ENCODE measurements at places on chromosomes 7 and 10.
A peak's percentile ranks its signal among the peaks of the same experiment; 100 is the strongest.

GRCh38 chr7:111840528-111840927 lies 278.2 kb upstream of the IMMP2L start:
- DNase-seq = no peak

GRCh38 chr7:55523366-55523765 lies 48.9 kb downstream of the VOPP1 start:
- DNase-seq = no peak

GRCh38 chr10:16155834-16156233 lies 281.0 kb upstream of the PTER start:
- DNase-seq = no peak

DNA sequence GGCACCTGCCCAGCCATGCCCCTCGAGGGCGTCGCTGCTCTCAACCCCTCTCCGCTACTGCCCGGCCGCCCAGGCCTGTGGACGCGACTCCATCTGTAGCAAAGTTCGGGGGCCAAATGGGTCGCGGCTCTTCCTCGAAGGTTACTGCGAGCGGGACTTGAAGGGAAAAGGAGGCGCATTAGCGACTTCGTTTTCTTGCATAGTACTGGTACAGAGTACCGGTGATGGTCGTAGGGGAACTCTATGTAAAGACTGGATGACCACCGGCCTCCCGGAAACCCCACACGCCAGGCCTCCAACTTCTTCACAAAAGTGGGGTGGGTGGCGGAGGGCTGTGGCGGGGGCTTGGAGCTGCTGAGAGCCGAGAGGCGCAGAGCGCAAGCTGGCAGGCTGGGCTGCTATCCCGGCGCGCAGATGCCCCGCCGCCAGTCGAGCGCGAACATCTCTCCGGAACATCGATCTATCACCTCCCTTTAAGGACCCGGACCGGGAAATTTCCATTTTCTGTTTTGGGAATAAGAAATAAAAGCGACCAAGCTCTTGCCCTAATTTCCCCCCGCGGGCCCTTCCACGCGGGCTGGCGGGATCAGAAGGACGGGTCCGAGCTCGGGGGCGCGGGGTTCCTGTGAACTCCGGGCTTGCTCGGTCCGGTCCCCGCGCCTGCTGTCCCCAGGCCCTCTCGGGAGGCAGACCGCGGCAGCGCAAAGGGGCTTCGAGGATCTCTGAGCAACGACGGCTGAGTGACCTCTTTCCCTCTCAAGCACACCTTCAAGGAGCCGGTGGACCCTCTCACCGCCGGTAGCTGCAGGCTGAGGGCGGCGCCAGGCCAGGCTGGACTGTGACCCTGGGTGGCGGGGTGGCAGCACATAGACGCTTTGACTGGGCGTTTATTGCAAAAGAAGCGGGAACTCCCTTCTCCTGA lies 12.2 kb upstream of the FEZF1 start:
- no peak for DNase-seq

DNA sequence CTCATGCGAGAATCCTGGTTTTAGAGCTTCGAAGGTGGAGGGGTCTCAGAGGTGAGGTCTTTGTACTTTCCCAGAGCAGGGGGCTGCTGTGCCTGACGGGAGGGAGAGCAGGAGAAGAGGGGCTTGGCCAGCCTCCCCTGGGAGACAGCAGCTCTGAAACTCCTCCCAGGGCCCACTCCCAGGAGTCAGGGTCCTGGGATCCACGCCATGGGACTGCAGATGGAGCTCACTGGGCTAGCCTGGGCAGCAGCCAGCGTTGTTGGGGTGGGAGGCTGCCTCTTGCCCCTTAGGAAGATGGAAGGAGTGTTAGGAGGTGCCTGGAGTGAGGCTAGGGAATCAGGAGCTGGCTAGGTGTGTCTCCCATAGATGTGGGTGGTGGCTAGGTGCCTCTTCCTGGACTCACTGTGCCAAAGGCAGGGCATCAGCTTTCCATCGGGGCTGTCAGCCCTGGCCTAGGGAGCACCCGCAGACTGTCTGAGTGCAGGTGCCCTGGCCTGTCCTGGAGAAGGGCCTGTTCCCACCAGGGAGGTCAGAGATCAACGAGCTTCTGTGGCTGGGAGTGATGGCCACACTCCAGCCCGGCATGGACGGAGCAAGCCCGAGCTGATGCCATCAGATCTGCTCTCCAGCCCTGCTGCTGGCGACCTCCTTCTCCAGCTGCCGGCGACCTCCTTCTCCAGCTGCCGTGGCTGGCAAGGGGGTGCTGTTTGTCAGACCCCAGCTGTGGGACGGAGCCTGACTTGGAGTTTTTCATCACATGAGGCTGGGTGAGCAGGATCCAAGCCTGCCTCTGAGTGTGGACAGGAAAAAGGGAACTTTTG lies 111.3 kb downstream of the PTPN20 start:
- no peak for DNase-seq

DNA sequence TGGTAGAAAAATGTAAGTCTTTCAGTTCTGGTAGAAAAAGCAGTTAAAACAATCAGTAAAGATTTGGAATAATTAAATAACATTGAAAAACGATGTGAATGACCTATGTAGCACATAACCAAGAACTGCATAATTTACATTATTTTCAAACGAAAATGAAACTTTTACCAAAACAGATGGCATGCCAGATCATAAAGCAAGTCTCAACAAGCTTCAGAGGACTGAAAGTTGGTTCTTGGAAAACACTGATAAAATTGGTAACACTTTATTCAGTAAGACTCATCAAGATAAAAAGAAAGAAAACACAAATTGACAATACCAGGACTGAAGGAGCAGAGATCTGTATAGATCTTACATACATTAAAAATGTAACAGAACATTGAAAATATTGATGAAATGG lies 92.8 kb downstream of the VIPR2 start:
- no peak for DNase-seq

GRCh38 chr10:44043646-44044375 lies 341.1 kb downstream of the CXCL12 start:
- DNase-seq = no peak

- DNase-seq = no peak
Observed at GRCh38 chr7:117830422-117830954, 42.8 kb downstream of the CTTNBP2 start.

- no peak for DNase-seq
Observed at GRCh38 chr10:113099431-113100183, 149.6 kb downstream of the TCF7L2 start.

GRCh38 chr7:16062269-16062668 lies 359.1 kb downstream of the CRPPA start:
- peak; percentile 53 for DNase-seq

GRCh38 chr7:139646566-139646965 lies 123.1 kb downstream of the CLEC2L start:
- no peak for DNase-seq

- no peak for DNase-seq
Observed at GRCh38 chr7:155959894-155960293, 147.6 kb upstream of the SHH start.

GRCh38 chr7:146709451-146710027 lies 592.9 kb downstream of the CNTNAP2 start:
- no peak for DNase-seq

GRCh38 chr10:3287572-3288445 lies 115.2 kb upstream of the PITRM1 start:
- DNase-seq = no peak

- no peak for DNase-seq
Observed at GRCh38 chr10:105855791-105856190, 1214.7 kb downstream of the SORCS3 start.

DNA sequence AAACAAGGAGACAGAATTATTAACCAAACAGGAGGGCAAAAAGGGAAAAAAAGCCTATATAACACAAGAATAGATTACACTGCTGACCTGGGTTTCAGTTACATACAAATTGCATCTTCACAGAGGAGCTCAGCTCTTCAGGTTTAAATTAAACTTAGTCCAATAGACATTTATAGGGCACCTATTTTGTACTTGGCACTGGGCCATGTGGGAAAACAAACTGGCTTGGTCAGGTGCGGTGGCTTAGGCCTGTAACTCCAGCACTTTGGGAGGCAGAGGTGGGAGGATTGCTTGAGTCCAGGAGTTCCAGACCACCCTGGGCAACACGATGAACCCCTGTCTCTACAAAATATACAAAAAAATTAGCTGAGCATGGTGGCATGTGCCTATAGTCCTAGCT lies 62.3 kb upstream of the CCDC6 start:
- no peak for DNase-seq

DNA sequence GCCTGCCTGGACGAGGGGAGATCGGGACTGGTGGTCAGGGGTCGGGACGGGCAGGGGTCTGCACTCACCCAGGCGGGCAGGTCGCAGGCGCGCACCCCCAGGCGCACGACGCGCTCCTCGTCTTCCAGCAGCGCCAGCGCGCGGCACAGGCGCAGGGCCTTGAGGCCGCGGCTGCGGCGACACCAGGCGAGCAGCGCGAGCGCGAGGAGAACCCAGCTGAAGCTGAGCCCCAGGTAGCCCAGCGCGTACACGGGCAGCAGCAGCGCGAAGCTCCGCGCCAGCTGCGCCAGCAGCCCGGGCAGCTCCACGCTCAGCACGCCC lies 328 bp downstream of the ESYT2 start:
- DNase-seq = peak; percentile 80

DNA sequence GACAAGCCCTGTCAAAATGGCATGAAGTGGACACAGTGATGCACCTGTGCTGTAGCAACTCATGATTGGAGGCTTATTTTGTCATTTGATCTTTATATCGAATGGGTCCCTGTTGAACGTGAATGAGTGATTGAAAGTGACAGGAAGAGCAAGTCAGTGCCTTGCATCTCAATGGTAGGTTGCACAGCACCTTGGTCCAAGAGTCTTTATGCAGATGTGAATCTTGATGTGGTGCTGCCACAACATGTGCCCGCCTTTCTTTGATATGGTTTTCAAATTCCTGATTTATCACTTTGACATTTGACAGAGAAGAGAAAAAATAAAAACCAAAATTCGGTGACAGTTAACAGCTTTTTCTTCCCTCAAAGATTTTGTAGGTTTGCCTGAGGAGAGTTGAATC lies 1182.4 kb downstream of the DNAJB9 start:
- no peak for DNase-seq

DNA sequence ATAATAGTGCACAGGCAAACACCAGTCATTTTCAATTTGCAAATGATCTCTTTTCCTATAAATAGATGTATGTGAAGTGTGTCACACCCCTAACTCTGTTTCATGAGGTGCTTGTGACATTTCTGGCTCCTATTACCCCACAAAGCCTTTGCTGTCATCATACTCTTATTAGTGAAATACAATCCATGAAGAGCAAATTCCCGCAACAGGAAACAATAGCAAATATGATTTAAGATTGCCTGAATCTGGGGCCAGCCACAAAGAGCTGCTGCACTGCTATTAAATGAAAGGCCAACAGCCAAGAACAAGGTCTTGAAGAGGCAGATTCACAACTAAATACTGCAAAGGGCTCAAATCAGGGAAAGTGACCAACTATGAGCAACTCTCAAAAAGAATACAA lies 96.3 kb upstream of the CAV2 start:
- DNase-seq = no peak

DNA sequence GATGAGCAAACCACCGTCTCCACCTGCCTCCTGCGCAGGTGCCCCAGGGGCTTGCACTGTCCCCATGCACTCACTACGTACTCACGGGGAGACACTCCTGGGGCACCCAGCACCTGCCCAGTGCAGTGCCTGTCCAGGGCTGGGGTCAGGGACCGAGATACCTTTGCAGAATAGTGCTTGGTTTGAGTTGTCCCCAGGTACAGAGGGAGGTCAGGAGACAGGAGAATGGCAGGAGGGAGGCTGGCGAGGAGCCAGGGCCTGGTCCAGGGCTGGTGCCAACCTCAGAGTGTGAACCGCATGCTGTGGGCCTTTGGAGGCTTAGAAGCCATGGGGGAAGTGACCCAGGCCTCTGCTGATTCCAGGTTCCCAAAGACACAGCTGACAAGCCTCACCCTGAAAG lies 110.1 kb upstream of the GPR26 start:
- no peak for DNase-seq

DNA sequence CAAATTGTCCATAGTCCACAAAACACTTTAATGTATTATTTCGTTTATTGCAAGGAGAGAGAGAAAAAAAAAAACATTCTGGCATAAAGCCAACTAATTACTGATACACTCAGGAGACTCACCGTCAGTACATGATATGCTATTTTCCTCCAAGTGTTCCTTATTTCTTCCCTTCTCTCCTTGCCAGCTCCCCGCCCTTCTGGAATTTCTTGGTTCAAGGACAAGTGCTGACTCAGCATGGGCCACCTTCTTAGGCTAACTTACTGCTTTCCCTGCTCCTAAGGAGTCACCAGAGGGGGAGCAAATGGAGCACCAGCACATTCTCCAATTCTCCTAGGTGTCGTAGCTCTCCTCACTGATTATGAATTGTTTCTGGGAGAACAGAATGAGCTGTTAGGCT lies 133.8 kb upstream of the HDAC9 start:
- peak; percentile 14 for DNase-seq

GRCh38 chr7:18526368-18526878 lies 30.9 kb downstream of the HDAC9 start:
- no peak for DNase-seq

GRCh38 chr10:96281444-96282029 lies 10.2 kb upstream of the BLNK start:
- DNase-seq = no peak

GRCh38 chr7:44921607-44922350 lies 36.4 kb upstream of the PURB start:
- peak; percentile 86 for DNase-seq

- DNase-seq = no peak
Observed at GRCh38 chr10:95840681-95841080, 67.1 kb upstream of the CC2D2B start.

- DNase-seq = peak; percentile 65
Observed at GRCh38 chr10:104622598-104623209, 18.4 kb upstream of the SORCS3 start.

- DNase-seq = peak; percentile 72
Observed at GRCh38 chr10:103542764-103543616, 49.5 kb downstream of the NEURL1 start.

- DNase-seq = peak; percentile 58
Observed at GRCh38 chr7:103573479-103574058, 127.6 kb upstream of the SLC26A5 start.

DNA sequence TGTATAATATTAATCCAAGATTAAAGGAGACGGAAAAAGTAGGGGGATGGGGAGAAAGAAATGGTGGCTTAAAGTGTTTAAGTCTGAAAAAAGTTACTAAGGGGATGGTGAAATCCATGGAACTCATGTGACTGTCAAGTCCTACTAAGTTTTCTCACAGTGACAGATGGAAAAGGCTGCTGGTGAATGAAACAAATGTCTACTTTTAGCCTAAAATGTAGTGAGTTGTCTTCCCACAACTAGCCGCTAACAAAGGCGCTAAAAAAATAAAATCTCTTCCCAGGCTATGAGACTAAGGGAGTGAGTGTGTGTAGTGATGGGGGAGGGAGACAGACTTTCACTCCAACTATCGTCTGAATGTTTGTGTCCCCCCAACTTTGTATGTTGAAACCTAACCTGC lies 12.6 kb downstream of the VIM start:
- DNase-seq = no peak
